Subcutaneous adipose tissue (tissue), 4 donors: ENCODE measurements at places on chromosomes 5 and 9. TPM values are rescaled to one million over a fixed set of nuclear protein-coding genes. Genes with fewer than 3 reads are reported as not detected.

Gene AFF4
- 65.4 TPM for total RNA-seq

Gene SPINK4
- not detected for total RNA-seq

Gene SLC31A1
- total RNA-seq = 21.0 TPM

Gene PCDHB14
- total RNA-seq = 1.8 TPM

Gene DNAH5
- total RNA-seq = 1.1 TPM

Gene SLC34A3
- not detected for total RNA-seq
